ENCODE measurements at places on chromosomes 6 and 20.
A peak's percentile ranks its signal among the peaks of the same experiment; 100 is the strongest.

DNA sequence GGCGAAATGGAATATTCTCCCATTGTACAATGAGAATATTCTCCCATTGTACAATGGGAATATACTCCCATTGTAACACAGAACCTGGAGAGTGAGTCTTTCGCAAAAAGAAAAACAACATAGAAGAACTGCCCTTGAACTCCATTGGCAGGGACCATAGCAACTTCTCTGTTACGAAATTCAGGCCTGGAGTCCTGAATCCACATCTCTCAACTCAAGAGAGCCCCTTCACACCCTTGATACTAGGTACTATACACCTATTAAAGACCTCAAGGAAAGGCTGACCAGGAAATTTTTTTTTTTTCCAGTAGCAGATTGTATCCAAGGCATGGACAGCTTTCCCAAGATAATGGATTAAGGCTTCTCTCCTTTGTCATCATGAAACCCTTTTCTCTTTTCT lies 1687.0 kb downstream of the GRIK2 start:
- DNase-seq: no peak

- DNase-seq: no peak
Observed at GRCh38 chr20:59010995-59011873, 4.2 kb upstream of the CTSZ start.

DNA sequence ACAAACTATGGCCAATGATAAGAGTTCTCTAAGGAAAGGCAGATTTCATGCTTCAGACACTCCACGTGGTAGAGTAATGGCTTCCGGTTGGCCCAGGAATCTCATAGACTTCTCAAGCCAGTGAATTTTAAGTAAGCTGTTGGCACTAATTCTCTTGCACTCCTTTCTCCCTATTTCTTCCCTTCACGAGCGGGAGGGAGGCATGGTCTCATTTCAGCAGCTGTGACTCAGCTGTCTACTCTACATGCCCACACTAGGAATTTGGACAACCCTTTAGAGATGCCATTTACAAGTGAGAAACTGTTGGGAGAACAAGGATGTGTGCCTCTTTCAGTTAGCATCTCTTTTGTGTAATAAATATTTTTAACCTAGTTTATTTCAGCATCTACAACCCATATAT lies 107.7 kb downstream of the PTPRK start:
- DNase-seq: no peak

DNA sequence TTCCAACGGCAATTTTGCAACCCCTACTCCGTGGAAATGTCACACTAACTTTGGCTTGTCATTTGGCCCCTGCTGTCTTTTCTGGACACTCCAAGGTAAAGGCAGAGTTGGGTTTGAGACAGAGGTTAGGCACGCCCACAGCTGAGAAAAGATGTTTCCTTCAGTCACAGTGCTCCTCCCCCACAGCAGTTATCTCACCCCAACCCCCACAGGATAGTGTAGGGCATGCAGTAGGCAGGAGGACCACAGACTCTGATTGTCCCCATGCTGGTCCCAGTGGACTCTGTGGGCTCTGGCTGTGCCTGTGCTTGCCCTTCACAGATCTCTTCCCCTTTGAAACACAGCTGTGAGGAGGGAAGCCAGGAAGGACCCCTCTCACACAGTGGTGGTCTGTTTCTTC lies 124.0 kb upstream of the CARMIL1 start:
- no peak for DNase-seq

DNA sequence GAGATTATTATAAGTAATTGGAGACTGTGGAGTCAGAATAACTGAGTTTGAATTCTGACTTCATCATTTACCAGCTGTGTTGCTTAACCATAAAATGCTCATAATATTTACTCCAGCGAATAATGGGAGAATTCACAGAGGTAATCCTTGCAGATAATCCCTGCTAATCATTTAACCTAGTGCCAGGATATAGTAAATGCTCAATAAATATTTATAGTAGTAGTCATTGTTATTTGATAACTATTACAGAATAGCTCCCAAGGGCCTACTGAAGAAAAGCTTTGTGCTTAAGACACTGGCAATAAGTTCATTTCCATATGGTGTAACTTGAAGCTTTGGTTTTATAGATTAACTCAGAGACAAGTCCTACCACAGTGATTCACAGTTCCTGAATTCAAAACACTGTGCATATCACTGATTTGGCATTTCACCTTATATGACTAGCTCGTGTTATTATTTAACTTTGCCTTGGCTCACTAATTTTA lies 208.8 kb upstream of the PLCB4 start:
- no peak for DNase-seq

DNA sequence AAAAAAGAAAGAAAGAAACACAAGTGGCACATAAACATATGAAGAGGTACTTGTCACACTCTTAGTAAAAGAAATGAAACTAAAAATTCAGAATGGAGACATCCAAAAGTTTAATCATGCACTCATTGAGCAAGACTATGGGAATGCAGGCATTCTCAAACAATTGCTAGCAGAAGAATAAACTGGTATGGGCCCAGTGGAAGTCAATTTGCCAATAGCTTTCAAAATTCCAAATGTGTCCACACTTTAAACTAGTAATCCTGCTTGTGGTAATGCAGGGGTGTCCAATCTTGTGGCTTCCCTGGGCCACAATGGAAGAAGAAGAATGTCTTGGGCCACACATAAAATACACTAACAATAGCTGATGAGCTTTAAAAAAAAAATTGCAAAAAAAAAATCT lies 97.4 kb downstream of the EPB41L2 start:
- DNase-seq: no peak

GRCh38 chr6:113301651-113302050 lies 555.5 kb upstream of the MARCKS start:
- no peak for DNase-seq

- DNase-seq: peak; percentile 41
Observed at GRCh38 chr20:63968928-63969760, 586 bp downstream of the ZNF512B start.

GRCh38 chr6:89562093-89562973 lies 76.2 kb downstream of the LYRM2 start:
- DNase-seq: no peak

Measured in activated CD8-positive, alpha-beta memory T cell treated with anti-CD3 and anti-CD28 coated beads, Interleukin-2, amount 50 U/mL, for 4 hours (primary cell).